Kidney epithelial cell (primary cell): ENCODE measurements at places on chromosomes 5 and 9.

DNA sequence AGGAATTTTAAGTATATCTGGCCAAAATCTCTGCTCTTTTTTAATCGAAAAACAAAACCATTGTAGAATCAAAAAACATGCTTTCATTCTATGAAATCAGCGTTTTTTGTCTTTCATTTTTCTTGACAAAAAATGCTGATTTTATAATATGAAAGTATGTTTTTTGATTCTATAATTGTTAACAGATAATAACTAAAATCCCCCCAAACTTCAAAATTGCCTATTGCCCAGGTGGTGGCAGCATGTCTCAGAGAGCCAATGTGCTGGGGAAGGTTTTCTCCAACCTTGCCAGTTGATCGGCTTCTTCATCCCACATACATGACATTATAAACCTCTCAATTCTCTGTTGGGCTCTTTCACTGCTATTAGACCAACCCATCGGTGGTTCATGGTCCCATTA, 5.1 kb upstream of the SMIM15 start:
- peak; percentile 10 for DNase-seq

DNA sequence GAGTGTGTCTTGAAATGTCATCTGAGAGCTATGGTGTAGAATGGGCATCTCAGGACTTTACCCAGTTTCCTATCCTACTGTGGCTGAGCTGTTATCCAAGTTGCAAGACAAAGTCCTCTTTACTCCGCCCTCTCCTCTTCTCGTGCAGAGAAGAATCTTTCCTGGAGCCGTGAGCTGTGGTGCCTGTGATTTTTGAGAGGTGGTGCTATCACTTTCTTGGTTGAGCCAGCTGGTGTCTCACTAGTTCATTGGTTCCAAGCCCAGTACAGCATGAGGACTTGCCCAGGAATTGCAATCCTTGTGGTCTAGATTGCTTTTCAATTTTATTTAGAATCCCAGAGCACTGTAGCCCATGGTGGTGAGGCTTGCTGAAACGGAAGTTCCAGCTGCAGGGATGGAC, 2300.3 kb downstream of the MAT2B start:
- DNase-seq, result no peak

DNA sequence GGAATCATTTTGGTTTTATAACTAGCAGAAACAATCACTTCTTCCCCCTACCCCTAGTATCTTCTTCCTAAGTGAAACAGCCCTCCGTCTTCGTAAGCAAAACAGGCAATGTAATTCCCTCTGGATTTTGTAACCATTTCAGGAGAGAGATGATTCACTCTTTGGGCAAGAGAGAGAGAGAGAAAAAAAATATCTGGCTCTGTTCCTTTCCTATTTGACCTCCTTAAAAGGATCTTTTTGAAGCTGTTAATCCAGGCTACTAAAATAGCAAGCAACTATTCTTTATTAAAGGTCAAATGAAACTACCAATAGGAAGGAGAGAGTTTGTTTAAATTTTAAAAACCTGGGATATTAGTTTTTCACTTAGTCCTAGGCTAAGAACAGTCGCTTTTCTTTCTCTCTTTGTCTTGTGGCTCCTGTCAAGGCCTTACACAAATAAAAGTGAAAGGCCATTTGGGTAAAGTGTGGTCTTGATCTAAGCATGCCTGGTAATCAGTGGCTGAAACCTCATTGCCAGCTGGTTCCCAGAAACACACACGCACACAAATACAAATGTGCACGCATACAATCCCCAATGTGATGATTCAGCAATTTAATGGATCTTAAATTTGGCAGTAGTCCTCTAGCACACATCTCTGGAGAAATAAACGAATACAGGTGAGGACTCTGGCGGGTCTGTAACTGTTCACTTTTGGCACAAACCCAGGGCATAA, 70.2 kb downstream of the PRUNE2 start:
- DNase-seq, result peak; percentile 38

GRCh38 chr9:3699883-3700282, 174.1 kb upstream of the RFX3 start:
- no peak for DNase-seq

GRCh38 chr9:34998266-34998665, 8.7 kb downstream of the DNAJB5 start:
- no peak for DNase-seq

DNA sequence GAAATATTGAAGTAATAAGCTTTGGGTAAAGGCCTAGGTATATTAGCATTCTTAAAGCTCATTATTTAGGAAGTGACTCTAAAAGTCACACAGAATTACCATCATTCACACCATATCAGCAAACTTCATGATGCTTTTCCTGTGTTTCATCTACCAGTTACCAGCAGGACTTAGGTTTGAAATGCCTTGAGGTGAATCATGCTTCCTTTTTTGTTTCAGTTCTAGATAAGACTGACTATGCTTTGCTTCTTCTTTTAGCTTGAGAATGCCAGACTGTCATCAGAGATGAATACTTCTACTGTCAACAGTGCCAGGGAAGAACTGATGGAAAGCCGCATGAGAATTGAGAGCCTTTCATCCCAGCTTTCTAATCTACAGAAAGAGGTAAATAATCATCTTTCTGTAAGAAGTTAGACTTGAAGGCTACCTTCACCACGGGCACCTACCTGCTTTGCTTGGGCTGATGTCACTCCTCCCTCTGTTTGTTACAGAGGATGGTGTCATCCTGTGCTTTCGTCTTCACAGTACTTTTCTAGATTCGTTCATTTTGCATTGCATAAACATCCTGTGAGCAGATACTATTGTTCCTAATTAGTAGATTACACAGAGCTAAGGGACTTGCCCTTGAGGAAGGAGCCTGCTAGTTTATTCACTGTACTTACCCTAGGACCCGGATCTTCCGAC, 34.7 kb downstream of the LMNB1 start:
- DNase-seq, result no peak

DNA sequence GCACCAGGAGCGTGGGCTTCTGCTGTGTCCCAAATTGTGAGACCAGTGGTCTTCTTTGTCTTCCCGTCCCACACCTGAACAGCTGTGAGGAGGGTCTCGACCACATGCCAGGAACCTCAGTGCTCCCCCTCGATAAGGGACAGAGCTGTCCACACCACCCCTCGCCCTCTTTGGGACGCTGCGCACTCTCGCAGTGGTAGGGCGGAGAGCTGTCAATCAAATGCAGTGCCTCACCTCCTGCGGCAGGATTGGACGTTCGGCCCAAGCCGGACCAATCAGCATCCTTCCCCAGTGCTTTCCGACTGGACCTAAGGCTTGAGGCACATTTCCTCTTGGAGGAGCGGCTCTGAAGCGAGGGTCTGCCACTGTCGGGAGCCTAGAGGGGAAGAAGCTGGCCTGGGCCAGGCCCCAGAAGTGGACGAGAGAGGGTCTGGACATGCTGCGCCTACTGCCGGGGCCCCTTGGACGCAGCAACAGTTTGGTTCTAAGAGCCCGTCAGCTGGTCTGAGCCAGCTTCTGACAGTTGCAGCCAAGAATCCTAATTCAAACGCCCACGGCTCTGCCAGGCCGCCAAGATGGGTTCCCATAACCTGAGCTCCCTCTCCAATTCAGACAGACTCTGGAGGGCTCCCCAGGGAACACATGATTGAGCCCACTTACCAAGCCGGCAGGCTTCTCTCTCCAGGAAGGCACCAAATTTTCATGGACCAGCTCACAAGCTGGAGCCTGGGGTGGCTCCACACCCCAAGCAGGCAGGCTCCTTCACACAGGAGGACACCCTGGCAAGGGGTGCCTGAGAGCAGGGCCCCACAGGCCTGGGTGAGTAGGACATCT, 28.1 kb upstream of the ADAMTS2 start:
- DNase-seq, result no peak

DNA sequence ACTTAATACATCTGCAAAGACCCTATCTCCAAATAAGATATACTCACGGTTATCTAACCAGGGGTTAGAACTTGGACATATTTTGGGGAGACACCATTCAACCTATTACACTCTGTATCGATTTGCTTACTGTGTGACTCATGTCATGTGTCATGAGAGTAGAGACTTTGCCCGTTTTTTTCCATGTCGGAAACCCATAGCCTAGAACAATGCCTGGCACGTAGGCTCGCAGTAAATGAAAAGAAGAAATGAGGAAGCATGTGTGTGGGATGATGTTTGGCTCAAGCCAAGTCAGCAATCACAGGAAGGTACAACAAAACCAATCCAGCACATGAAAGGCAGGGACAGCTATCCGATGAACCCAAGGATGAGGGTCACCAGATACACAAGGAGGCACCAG, 94.6 kb upstream of the DNAH5 start:
- no peak for DNase-seq

DNA sequence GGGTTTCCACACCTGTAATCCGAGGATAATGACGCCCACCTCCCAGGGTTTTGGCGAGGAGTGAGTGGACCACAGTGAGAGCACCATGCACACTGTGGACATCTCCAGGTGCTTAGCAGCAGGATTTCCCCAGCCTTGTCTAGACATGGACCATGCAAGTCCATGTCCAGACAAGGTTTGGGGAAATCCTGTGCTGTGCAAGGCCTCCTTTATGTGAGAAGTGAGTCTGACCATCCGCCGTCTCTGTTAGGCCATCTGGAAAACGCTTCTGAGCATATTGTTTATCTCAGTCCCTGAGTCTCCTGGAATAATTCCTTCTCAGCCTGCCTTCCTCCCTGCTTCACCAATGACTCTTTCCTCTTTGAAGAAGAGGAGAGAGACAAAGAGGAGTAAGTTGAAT, 26.2 kb upstream of the TNFAIP8 start:
- DNase-seq, result no peak

DNA sequence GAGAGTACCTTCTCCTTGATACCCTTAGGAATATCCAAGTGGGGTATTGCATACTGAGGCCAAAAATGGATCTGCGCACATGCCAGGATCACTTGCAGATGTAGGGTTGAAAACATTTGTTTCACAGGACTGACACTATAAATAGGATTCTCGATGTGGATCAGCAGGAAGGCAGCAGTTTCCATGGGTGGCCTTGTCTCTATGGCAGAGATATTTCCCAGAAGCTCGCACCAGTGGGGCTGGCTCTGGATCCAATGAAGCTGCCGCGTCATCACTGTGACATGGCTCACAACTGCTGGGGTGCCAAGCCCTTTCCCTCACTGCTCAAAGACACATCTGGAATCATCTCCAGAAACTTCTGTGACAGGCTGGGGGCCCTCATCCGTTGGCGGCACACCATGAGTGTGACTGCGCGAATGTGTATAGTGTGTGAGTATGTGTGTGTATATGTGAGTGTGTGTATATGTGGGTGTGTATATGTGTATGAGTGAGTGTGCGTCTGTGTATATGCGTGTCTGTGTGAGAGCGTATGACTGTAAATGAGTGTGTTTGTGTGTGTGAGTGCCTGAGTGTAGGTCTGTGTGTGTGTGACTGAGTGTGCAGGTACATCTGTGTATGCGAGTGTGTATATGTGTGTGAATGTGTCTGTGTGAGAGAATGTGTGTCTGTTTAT, 182.5 kb downstream of the GAS1 start:
- DNase-seq, result no peak

DNA sequence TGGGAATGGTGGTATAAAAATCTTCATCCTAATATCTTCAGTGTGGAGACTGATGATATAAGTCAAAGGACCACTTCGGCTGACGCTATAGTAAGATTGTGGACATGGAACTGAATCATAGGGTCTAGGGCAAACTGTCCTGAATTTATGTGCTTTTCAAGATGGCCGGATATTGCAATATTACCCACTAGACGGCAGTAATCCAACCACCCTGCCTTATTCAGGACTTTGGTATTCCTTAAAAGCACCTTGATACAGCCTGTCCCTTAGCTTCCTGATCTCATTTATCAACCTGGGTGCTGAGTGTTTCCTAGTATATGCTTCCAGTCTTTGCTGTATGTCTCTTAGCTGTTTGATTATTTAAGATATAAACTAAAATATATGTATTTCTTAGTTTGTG, 71.2 kb upstream of the COX7C start:
- DNase-seq, result no peak

DNA sequence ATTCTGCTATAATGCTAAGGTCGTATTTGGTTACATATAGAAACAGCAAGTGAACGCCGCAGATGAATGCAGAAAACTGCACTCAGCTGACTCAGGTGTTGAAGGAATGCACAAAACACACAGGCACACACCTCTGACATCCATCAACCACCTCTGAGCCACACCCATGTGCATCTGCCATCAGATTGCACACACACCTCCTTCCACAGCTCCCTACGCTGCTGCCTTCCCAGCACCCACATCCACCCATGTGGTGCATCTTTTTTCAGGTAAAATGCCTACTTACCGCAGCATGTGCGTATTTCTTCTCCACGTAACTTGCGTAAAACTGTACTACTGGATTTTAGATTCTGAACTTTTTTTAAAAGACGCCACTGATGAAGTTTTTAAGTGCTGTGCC, 7.1 kb downstream of the STK10 start:
- no peak for DNase-seq

DNA sequence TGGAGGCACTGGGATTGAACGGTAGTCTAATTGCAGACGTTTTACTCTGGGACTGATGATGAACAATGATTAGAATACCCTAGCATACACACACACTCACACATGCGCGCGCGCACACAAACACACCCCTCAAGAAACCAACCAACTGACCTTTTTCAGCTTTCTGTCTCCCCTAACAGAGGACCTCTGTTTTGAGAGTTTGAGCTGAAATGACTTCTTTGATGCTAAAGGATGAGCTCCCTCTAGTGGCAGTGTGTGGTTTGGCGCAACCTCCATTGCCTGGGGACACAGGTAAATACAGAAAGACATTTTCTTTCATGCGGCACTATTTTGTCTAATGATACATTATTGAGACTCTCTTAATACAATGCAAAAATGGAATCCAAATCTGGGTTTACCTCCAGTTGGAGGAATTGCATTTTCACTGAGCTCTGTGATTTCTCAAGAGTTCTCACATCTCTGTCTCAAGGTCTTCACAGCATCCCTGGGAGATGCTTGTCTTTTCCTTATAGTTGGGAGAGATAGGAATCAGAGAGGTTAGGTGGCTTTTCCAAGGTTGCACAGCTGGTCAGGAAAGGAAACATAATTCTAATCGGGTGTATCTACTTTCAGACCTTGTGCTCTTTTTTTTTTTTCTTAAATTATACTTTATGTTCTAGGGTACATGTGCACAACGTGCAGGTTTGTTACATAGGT, 187.5 kb downstream of the TMEM38B start:
- peak; percentile 9 for DNase-seq

- peak; percentile 7 for DNase-seq
Observed at GRCh38 chr9:99873531-99873930, 32.9 kb upstream of the STX17 start.

DNA sequence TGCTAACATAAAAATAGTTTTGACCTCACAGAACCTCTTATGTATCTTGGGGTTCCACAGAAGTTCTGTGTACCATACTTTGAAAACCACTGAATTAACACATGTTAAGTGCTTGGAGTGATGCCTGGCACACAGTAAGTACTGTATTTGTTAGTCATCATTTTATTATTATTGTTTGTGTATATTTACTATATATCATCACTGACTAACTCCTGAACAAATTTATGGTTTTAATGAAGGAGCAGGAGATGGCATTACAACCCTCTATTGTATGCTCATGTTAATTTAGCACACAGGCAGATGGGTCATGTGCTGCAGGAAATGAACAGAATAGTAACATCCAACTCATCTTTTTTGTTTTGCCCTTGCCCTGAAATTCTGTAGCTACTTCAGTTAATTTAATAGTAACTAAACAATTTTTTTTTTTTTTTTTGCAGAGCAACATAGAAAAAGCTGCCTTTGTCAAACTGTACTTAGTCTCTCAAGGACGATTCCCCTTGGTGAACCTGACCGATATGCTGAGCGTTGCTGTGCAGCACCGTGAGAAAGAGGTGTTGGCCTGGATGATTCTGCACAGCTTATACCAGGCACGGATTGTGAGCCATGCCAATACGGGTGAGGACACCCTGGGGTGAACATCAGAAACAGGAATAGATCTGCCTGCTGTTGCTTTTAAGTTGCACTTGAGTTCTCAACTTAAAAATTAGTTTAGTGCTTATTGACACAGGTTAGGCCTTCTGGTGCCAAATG, 45.4 kb downstream of the HACD4 start:
- DNase-seq, result no peak

- no peak for DNase-seq
Observed at GRCh38 chr9:33024126-33024965, 727 bp upstream of the DNAJA1 start.
